ENCODE measurements at places on chromosomes 2 and 18.

GRCh38 chr2:18454692-18455235, 105.7 kb downstream of the RDH14 start:
- DNase-seq: no peak

- no peak for DNase-seq
Measured at GRCh38 chr18:58591286-58591685, 37.6 kb downstream of the ALPK2 start.

DNA sequence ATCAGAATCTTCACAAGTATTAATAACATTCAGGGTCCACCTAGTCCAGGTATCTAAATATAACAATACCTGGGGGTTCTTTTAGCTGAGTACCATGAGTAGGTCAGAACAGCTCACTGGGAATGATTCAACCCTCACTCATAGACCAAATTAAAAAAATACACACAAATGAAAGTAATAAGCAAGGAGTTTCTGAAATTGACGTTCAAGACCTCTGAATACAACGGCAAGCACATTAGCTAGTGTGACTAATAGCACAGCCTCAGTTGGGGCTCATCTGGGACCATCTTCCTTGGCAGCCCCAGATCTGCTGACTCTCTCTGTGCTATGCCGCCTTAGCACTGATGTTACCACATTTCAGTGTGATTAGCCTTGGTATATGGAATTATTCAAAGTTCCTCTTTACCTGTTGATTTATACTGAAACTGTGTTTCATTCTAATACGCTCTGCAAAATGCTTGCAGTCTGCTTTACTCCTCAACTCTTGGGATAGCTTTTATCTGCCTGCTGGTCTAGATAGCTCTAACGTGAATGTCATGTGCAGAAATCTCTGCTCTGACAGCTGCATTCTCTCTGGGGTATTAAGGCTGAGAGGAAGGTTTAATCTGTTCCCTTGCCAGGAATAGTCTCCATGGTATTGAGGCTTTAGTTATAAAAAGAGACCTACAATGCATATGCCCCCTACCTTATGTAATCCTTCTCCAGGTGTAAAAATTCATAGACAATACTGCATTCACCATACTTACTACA, 153.3 kb downstream of the METTL4 start:
- no peak for DNase-seq

DNA sequence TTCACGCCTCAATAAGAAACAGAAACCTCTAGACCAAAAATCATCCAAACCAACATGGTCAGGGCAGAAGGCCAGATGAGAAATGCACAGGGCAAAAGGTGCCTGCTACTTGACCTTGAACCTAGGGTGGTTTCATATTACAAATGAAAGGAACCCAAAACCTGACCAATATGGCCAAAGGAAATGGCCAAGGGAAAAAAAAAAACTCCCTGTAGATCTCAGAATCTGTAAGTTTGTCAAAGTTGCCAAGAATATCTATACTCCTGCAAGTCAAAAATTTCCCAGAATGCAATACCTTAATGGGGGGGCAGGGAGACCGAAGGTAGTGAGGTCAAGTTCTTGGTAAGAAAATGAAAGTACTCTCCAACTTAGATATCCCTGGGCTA, 47.2 kb downstream of the HIBCH start:
- no peak for DNase-seq

- DNase-seq: no peak
Measured at GRCh38 chr2:241482126-241482955, 26.0 kb downstream of the STK25 start.

DNA sequence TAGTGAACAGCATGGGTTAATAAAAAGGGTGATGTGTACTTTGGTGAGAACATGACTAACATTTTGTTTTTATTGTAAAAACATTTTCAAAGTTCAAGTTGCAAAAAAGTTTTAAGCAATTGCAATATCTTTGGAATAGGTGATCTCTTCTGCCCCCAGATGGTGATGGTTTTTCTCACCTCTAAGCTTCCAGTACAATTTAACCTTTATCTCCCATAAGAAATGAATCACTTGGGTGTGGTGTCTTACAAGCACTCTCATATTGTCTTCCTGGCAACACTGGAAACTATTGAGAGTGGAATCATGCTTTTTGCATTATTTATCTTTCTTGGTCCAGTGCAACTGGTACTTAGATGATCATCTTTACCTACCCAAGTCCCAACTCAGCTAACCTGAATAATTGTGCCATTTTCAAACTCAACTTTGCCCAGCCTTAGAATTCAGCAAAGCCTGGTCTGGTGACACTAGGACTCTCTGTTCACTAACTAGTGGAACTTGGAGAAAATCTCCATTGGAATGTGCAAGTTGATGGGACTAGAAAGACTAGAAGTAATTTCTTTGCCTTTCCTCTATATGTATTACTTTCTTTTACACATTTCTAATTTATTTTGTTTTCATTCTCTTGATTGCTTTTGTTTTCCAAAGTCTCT, 964.7 kb upstream of the ZEB2 start:
- no peak for DNase-seq

GRCh38 chr2:209974576-209974975, 27.9 kb upstream of the RPE start:
- no peak for DNase-seq

DNA sequence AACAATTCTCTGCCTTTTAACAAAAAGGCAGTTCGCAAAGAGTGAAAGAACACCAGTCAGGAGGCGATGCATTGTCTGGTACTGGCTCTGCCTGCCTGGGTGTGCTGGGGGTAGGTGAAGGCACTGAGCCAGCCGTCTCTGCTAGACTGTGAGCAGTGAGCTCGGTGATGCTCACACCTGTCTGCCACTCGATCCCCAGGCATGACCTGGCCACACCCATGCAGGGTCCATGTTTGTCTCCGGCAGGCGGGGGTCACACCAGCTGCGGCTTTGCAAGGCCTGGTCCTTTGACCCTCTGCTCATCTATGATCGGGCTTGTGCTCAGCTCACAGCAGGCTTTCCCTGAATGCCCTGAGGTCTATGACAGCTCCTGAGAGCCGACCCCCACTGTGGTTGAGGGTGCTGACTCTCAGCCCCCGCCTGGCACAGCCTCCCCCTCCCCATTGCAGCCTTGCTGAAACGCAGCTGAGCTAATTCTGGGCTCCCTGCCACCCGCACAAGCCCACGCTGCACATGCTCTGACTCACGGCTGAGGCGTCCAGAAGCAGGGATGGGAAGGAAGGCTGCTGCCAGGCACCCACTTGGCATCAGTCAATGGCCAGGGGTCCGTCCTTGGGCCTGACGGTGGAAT, 23.7 kb downstream of the CRACDL start:
- no peak for DNase-seq

GRCh38 chr2:134260713-134261112, 6.8 kb downstream of the MGAT5 start:
- DNase-seq: no peak

Data from stimulated activated CD4-positive, alpha-beta T cell treated with anti-CD3 and anti-CD28 coated beads, Interleukin-1b, Interleukin-23, amount 100 ng/mL, for 1 hour (primary cell).